ENCODE measurements at places on chromosomes 3 and 15.

- DNase-seq, result no peak
Observed at GRCh38 chr3:178480795-178481194, 55.4 kb upstream of the KCNMB2 start.

DNA sequence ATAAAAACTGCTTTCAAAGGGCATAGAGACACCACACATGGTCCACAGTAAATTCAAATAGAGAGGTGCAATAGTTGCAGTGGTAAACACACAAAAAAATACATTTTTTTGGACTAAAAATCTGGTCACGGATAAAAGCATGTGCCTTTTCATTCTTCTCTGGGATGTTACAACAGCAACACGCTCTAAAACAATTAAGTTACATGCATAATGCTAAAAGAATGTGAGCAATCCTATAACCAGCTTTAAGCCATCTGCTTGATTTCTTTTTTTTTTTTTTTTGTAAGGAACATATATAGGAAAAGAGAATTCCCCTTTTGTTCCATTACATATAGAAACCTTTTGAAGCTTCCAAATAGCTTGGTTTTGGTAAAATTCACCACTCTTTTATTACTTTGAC lies 20.0 kb downstream of the WNT5A start:
- DNase-seq, result no peak

GRCh38 chr3:58751235-58751634 lies 84.7 kb upstream of the FAM3D start:
- no peak for DNase-seq

GRCh38 chr3:135348690-135349089 lies 553.6 kb downstream of the EPHB1 start:
- no peak for DNase-seq

DNA sequence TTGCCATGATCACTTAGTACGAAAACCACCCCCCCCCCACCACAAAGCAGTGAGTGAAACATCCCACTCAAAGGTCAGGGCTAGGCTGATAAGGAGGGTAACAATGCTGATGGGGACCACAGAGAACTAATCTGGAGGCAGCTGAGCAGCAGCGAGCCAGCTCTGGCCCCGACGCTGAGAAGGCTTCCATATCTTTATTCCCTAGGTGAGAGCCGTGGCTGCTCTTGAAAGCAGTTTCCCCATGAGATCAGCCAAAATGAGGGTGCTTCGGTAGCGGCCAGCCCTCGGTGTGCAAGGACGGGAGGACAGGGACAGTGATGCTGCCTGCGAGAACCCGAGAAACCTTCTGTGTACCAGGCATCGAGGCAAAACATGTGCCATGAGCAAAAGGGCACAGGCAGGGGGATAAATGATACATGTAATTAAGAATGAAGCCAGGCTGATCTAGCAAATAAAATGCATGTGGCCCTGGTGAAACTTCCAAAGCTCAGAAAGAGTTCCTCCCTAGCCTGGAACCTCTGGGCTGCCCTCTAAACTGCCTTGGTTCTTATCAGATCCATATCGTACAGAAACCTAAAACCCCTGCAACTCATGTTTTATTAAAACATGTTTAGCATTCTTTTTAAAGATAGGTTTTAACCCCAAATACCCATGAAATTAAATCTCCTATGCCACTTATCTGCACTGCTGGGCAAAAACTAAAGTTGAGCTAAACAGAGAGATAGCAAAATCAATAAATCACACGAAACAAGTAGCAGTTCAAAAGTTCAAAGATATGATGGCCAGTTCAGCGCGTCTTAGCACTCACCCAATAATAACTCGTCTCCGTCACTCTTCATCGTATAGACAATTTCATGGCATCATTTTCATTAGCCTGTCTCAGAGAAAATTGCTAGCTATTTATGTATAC lies 337.3 kb downstream of the FOXP1 start:
- DNase-seq, result no peak

DNA sequence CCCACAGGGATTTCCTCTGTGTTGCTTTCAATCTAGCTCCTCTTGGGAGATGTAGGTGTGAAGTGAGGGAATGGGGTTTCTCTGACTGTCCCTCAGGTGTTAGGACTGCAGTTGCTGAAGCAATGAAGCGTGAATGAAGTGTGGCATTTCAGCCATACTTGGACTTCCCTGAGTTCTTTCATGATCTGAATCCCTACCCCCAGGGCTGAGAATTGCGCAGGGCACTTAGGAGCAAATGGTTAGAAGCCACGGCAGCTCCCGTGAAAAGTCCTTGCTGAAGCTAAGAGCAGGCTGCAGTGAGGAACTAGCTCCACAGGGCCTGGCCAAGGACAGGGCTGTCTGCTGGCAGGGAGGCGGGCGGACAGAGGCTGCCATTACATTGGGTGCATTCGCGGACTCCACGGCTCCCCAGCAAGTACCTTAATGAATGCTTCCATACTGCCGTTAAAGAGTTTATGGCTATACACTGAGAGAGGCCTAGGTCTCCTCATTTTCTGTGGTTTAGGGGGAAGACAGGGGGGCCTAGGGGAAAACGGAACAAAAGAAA lies 69.0 kb upstream of the RAD18 start:
- DNase-seq, result no peak

GRCh38 chr3:178465260-178466180 lies 70.7 kb upstream of the KCNMB2 start:
- DNase-seq, result no peak
